ENCODE measurements at places on chromosomes 11 and 22. TPM values are rescaled to one million over a fixed set of nuclear protein-coding genes. Genes with fewer than 3 reads are reported as not detected.

GRCh38 chr22:49663311-49663711 is 164.4 kb downstream of the BRD1 start:
- DNase-seq = no peak

GRCh38 chr11:1199241-1199750 is 23.6 kb upstream of the MUC5B start:
- DNase-seq = peak; percentile 3

DNA sequence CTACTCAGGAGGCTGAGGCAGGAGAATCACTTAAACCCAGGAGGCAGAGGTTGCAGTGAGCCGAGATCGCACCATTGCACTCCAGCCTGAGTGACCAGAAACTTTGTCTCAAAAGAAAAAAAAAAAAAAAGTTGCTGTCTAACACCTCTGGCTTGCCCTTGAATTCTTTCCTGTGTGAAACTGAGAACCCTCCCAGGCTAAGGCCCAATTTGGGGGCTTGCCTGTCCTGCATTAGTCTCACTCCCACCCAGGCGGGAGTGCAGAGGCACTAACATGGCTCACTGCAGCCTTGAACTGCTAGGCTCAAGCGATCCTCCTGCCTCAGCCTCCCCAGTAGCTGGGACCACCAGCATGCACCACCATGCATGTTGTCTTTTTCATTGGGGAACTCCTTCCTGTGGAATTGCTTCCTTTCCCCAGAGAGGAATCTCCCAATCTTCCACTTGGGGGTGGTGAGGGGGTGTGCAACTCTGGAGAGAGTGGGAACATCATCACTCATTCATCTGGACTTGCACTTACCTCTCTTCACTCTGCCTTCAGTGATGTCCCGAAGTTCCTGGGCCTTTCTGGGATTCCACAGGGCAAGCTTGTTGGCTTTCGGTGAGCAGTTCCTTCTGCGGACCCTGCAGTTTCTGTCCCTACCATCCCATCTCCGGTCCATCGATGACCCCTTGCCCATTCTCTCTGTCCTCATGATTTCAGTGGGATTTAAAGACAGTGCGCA is 62.1 kb upstream of the CREB3L1 start:
- no peak for DNase-seq

GRCh38 chr22:37657590-37658132 is 862 bp upstream of the PDXP start:
- DNase-seq = no peak

- no peak for DNase-seq
Measured at GRCh38 chr22:37416389-37416788, 10.9 kb downstream of the ELFN2 start.

GRCh38 chr11:74179234-74180052 is 8.4 kb downstream of the PPME1 start:
- no peak for DNase-seq

- no peak for DNase-seq
Measured at GRCh38 chr11:84824624-84825023, 802.5 kb downstream of the DLG2 start.

DNA sequence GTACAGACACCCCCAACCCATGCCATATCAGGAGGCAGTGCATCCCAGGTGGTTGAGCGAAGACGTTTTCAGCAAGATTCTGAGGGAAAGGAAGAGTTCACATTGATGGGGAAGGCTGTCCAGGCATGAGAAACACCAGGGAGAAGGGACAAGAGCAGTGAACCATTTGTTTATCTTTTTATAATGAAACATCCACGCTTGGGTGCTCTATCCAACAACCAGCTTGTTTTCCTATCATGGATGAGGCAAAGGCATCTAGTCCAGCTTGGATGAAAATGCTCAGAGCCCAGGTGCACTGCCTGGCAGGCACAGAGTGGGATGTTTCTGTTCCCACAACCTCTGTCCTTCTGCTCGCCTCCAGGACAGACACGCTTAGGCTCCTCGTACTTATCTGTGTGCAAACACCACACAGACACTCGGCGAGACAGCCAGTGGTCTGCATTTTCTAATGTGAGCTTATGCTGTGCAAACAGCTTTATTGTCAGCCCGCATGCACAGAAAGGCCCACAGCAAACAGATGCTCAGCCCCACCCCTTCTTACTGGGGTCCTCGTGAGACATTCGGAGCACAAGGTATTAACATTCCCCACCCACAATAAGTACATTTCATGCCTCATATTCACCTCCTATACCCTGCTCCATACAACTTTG is 45.4 kb upstream of the NTM start:
- no peak for DNase-seq

DNA sequence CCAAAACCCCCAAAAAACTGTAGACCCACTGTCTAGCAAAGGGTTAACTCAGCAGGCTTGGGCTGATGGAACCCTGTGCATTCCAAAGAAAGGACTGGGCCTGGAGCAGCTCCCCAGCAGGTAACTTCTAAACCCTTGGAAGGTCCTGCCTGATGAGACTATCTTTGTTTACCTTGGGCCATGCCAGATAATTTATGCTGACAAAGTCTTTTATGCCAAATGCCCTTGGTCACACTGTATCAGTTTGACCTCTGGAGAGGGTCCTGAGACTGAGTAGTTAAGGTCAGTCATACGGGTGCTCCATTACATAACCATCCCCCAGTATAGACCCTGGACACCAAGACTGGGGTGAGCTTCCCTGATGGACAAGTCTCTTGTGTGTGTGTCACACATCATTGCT is 21.9 kb upstream of the DNAL4 start:
- DNase-seq = no peak

GRCh38 chr11:34155057-34155756 is 49.8 kb downstream of the NAT10 start:
- no peak for DNase-seq

- peak; percentile 55 for DNase-seq
Measured at GRCh38 chr11:107549253-107549953, 16.1 kb downstream of the ALKBH8 start.

DNA sequence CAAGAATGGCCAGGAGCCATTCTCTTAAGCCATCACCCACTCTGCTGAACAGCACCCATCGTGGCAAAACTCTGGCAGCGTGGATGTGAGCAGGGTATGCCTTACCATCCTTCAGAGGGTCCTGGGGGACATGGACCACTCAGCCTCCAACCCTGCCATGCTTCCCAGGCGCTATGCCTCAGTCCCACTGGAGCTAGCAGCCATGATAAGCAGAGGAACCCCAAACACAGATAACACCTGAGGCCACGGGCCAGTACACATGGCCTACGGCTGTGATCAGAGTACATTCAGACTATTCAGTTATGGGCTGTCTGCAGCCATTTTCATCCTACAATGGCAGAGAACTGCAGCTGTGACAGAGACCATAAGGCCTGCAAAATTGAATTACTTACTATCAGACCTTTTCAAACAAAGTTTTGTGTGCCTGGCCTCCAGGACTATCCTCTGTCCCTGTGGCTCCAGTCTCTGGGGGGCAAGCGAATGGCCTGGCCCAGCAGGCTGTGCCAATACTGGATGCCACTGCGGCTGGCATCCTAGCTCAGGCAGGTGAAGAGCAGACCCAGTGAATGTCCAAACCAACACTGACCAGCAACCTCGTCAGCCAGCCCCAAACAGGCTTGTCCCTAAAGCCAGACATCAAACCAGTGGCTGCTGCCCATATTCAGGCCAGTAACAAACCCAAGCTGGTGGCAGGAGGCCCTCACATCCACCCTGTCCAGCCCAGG is 6.9 kb downstream of the ARVCF start:
- DNase-seq = no peak

DNA sequence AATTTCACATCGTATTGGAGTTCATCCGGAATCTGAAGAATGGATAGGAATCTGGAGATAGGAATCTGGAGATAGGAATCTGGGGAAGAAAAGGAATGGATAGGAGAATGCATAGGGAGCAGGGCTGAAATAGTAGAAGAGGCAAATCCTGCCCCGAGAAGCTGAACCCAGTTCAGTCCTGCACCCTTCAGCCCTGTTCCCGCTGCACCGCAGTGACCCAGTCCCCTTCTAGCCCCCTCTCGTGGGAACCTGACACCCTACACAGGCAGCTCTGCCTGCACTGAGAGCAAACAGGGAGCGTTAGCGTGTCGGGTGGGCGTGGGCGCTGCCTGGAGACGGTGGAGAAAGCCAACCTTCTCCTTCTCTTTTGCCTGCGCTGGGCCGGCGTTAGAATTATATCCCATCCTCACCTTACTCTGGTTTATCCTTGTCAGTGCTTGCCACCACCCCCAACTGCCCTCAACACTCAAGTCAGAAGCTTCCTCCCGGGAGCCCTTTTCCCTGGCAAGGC is 1.0 kb upstream of the CCKBR start:
- peak; percentile 13 for DNase-seq

DNA sequence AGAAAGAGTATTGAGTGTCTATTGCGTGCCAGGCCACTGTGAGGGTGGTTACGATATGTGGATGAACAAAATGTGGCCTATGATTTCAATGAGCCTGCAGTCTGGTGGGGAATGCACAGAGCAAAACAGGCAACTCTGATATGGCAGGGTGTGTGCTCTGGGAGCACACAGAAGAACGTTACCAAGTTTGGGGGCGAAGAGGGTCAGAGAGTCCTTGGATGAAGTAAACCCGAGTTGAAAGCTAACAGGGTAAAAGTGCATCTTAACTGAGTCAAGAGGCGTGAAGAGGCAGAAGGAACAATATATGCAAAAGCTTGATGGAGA is 258 bp downstream of the CFAP68 start:
- no peak for DNase-seq

DNA sequence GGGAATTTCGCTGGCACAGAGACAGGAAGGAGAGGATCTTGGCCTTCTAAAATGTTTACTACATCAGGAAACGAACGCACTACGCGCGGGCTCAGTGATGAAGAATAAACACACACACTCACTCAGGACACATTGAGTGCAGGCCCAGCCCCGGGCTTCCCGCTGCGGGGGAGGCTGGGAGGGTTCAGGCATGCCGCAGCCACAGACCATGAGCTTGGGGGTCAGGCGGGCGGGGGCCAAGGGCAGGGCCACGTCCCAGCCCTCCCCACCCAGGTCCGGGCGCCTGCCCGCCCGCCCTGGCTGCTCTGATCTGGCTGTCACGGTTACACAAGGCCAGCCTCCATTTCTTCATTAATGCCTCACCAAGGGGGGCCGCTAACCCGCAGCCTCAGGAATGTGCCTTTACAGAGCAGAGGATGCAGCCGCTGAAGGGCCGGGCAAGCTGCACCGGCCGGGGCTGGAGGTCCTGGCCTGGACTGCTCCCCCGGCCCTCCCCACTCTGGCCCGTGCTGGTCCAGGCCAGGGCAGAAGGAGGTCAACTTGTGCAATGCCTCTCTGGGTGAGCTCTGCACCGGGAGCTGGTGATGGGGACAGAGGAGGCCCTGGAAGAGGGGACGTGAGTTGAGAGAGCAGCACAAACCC is 41.7 kb downstream of the IGF2 start:
- no peak for DNase-seq

- no peak for DNase-seq
Measured at GRCh38 chr22:39244136-39244495, 666 bp downstream of the PDGFB start.

The SLC43A1 gene
- total RNA-seq = 26.5 TPM

The DCDC1 gene
- total RNA-seq = 0.25 TPM

The MMP3 gene
- total RNA-seq = not detected

The NFRKB gene
- total RNA-seq = 36.4 TPM

The GLYATL1 gene
- total RNA-seq = not detected

The TSPO gene
- 112 TPM for total RNA-seq
